ENCODE measurements at places on chromosomes 13 and 19.
A peak's percentile ranks its signal among the peaks of the same experiment; 100 is the strongest.

DNA sequence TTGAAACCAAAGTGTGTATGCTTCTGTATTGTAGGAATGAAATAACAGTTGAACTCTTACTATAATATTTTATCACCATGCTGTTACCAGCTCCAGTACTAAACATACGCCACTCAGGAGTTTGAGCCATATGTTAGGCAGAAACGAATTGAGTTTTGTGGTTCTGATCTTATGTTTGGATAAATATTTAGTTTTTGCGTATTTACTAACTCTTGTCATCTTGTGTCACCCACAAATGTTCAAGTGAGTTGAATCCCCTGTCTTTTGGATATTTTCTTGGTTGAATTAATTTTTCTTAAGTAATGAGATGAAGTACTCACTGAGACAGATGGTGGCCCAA is 1.5 kb downstream of the FNDC3A start:
- no peak for DNase-seq

DNA sequence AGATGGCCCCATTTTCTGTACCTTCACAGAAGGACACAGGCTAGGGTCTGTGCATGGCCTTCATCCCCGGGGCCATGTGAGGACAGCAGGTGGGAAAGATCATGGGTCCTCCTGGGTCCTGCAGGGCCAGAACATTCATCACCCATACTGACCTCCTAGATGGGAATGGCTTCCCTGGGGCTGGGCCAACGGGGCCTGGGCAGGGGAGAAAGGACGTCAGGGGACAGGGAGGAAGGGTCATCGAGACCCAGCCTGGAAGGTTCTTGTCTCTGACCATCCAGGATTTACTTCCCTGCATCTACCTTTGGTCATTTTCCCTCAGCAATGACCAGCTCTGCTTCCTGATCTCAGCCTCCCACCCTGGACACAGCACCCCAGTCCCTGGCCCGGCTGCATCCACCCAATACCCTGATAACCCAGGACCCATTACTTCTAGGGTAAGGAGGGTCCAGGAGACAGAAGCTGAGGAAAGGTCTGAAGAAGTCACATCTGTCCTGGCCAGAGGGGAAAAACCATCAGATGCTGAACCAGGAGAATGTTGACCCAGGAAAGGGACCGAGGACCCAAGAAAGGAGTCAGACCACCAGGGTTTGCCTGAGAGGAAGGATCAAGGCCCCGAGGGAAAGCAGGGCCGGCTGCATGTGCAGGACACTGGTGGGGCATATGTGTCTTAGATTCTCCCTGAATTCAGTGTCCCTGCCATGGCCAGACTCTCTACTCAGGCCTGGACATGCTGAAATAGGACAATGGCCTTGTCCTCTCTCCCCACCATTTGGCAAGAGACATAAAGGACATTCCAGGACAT is 7.0 kb upstream of the CEACAM7 start:
- DNase-seq = no peak

DNA sequence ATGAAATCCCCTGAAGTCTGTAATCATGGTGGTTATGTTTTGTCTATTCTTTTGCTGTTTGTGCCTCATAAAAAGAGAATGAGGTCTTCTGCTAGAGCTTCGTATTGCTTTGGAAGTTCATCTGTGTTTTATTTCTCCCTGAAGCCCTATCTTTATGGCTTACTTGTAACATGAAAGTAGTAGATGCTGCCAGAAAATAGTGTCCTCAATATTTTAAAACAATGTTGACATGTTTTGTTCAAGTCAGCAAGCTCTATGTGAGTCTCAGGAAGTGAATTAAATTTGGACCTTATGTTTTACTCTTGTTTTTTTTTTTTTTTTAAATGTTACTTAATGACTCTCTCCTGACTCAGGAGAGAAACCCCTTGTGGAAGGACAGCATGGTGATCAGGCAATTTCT is 130.5 kb downstream of the B3GLCT start:
- DNase-seq = no peak

DNA sequence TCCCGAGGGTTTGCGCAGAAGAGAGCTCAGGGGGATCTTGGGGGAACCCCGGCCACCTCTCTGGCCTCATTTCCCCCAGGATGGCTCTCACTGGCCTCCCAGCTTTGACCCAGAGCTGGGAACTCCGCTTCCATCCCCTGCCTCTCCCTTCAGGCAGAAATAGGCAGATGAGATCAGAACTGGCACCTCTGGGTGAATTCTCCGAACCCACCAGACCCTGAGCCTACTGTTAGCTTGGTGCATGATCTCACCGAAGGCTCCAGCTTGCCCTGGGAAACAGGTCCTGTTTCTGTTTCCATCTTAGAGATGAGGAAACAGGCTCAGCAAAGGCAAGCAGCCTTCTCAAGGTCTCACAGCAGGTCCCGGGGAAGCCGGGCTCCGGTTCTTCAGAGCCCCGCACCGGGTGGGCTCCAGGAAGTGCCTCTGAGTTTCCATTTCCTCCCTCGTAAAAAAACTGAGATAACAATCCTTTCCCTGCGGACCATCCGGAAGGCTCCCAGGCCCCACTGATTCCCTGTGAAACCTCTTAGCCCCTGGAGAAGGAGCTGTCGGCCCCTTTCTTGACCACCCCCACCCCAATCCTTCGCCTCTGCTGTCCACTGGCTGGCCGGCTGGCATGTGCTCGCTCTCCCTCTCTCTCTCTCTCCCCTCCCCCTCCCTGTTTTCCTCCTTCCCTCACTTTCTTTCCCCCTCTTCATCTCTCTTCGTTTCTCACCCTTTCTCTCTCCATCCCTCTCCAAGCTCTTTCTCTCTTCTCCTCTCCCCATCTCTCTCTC is 2.1 kb downstream of the NECTIN2 start:
- no peak for DNase-seq

DNA sequence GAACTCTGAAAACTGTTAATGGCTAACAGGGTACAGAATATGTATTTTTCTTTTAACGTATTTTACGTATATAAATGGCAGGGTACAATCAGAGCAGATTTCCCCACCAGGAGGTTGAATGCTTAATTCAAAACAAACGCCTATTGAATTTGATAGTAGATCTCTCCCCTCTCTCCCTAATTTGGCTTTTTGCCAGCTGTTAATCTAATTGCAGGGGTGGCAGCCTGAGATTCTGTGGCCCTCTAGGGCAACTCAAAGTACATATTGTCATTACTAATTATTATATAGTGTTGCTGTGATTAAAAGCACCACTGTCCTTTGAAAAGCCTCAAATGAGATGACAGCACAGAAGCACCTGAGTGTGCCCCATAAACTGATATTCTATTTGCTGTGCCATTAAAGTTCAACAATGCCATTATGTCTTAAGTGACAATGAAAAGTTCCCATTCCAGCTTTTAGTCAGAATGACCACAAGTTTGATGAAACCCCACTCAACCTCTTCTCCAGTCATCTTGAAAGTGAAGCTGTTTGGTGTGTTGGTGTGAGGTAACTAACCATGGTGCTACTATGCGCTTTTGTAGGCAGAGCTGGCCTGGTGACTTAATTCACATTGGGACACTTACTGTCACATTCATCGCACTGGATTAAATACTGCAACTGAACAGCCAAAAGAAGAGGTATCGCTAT is 351.4 kb downstream of the KCNRG start:
- no peak for DNase-seq

DNA sequence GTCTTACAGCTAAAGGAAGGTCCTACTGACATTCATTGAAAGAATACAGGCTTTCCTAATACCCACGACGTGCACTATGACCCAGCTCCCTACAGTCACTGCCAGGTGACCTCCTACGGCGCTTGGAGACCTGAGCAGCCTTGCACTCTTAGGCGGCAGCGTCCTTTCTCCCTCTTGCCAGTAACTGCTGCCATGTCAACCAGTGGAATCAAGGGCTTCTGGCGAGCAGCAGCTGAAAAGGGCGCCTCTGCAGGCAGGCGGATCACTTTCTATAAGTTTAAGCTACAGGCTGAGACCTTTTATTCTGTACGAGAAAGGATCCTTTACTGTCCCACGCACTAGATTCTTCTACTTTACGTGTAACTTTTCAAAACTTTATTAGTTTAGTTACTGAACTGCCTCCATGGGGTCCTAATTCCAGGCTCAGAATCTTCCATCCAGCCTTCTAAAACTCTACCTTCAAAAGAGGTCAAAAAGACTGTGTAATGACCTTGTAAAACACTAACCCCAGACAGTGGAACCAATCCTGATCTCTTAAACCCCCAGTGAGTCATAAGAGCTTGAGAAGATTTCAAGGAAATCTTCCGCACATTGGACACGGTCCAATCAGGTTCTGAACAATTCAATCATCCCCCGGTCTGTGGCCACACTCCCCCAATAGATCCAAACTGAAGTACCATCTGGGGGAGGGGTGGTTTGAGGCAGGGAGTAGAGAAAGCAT is 1.9 kb downstream of the KCTD12 start:
- peak; percentile 27 for DNase-seq

DNA sequence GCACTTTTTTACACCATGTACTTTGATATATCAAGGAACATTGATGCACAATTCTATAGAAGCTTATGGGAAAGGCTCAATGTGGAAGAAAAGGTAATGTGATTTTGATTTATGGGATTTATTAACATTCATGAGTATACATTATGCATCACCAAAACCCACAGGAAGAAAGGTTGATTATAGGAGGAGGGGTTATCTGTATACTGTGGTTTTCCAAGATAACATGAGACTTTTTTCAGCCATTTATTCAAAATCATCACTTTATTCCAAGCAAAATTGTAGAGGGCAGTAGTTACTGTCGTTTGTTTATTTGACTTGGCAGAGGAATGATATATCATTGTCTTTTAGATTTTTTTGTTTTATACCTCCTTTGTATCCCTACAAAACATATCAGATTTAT is 54.9 kb downstream of the WDFY2 start:
- DNase-seq = no peak

DNA sequence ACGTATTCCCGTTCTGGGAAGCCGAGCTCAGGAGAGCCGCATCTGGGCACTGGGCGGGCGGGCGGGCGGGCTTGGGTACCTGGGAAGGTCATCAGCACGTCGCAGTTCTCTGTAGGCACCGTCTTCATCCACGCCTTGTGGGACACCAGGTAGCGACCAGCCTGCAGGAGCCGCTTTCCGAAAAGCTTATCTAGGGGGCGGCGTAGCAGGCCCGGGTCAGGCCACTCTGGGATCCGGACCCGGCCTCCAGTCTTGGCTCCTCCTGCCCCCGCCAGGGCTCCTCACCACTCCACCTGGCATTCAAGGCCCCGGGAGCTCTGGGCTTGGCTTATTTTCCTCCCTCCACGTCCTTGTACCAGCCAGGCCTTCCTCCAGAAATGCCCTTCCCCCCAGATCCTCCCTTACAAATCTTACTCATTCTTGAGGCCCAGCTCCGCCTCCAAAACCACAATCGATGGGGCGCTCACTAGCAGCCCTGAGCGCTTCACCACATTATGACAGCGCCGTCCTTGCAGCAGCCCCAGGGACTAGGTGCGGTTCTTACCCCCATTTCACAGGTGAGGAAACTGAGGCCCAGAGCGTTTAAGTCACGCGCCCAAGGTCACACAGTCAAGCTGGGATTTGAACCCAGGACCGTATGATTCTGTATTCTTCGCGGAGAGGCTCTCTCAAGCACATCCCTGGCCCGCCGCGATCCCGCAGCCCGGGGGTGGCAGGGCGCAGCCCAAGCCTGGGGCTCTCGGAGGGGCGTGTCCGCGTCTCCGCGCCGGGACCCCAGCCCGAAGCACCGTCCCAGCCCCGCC is 843 bp downstream of the ANO8 start:
- DNase-seq = peak; percentile 83

GRCh38 chr19:952680-953444 is 27.0 kb downstream of the ARID3A start:
- no peak for DNase-seq

Measured in common myeloid progenitor, CD34-positive (primary cell).